ENCODE measurements at places on chromosomes 7 and 10.

DNA sequence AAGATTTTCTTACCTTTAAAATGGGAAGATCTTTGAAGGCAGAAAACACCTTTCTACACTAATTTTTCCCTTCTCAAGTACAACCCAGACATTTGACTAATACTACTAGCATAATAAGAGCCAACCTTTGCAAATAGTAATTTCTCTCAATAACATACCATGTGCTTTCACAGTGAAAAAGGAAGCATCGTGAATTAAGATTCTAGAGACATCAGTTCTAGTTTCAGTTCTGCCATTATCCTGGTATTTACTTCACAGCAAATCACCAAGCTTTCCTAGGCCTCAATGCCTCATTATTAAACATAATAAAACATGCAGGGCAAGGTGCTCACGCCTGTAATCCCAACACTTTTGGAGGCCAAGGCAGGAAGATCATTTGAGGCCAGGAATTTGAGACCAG, 24.9 kb downstream of the GSAP start:
- DNase-seq = peak; percentile 26

- DNase-seq = no peak
These were observed 85.1 kb downstream of the HIPK2 start for GRCh38 chr7:139692723-139693122.

DNA sequence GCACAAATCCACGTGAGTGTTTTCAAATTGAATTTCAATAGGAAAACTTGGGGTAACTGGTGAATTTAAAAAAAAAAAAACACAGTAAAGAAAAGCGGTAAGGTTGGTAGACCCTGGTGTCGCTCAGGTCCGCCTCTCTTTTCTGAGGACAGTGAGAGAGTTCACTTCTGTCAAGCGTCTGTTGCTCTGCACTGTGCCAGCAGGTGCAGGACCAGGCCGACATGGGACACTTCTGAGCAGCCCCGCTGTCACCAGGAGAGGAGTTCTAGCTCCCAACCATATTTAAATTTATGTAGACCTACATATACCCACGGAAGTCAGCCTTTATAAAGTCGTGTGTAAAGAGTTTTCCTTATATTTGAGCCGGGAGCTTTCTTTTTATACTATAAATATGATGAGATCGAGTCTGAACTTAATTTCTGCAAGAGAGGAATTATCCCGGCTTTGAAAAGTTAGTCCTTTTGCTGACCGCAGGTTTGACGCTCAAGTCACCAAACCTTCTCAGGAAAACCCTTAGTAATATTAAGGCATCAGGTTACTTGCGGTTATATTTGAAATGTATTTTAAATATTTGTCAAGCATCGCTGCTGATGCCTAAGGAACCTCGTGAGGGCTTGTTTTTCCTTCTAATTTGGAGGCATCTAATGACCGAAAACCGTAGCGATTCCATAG, 531 bp downstream of the IKZF1 start:
- DNase-seq = no peak

DNA sequence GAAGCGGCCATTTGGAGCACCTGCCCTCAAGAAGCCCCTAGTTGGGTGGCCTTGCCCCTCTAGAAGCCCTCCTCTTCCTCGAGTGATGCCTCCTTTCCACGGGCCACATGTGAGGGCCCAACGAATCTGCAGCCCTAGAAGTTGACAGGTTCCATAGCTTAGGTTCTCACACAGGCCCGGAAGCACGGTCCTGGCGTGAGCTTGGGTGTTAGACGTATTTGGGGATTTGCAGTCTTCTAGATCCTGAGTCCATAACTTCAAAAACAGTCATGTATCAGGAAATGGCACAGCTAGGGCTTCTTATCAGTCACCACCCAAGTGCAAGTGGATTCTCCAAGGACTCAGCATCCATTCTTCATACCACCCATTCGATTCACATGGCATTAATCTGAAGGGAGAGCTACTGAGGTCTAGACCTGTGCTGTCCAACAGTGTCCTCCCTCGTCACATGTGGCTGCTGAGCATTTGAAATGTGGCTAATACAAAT, 477 bp upstream of the FBXW4 start:
- no peak for DNase-seq

GRCh38 chr7:30027740-30028215, 434 bp upstream of the PLEKHA8 start:
- DNase-seq = no peak

DNA sequence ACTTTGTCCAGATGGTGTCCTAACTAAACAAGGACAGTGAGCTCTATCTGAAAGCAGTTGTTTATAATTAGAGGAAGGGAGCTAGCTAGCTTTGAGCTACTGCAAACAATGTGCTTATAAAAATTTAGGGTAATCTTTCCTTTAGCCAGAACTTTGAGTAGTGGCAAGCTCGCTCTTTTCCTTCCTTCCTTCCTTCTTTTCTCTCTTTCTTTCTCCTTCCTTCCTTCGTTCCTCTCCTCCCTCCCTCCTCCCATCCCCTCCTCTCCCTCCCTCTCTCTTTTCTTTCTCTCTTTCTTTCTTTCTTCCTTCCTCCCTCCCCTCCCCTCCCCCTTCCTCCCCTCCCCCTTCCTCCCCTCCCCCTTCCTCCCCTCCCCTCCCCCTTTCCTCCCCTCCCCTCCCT, 520.1 kb downstream of the INHBA start:
- DNase-seq = peak; percentile 25

All from GM06990 (cell line).